ENCODE measurements at places on chromosomes 4 and X.

DNA sequence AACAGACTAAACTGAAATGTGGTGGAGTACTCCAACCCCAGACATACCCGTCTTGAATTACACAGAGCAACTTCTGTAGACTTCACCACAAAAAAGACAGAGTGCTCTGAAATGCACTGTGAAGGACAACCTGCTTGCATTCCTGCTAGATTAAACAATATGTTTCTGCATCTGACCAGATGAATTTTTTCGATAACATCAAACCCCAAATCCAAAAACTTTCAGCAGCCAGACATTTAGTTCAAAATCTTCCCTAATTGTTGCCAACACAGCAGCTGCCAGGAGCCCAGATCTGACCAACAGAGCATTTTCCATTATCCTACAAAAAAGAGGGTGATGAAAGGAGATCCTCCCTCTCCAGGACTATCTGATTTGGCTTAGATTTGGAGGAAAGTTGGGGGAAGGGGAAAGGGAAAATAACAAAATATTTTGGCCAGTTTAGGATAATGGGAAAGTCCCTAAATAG is 356.5 kb downstream of the PDGFC start:
- DNase-seq = no peak

DNA sequence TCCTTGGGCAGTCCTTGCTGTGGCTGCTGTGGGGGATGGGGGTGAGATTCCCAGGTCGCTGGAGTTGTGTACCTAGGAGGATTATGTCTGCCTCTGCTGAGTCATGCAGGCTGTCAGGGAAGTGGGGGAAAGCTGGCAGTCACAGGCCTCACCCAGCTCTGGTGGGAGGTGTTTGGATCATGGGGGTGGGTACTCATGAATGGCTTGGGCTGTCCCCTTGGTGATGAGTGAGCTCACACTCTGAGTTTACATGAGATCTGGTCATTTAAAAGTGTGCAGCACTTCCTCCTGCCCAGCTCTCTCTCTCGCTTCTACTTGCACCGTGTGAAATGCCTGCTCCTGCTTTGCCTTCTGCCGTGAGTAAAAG is 24.6 kb upstream of the PDLIM3 start:
- DNase-seq = no peak

- no peak for DNase-seq
Observed at GRCh38 chrX:150984169-150984824, 1.2 kb downstream of the HMGB3 start.

GRCh38 chr4:8904666-8905065 is 33.0 kb upstream of the HMX1 start:
- DNase-seq = no peak

DNA sequence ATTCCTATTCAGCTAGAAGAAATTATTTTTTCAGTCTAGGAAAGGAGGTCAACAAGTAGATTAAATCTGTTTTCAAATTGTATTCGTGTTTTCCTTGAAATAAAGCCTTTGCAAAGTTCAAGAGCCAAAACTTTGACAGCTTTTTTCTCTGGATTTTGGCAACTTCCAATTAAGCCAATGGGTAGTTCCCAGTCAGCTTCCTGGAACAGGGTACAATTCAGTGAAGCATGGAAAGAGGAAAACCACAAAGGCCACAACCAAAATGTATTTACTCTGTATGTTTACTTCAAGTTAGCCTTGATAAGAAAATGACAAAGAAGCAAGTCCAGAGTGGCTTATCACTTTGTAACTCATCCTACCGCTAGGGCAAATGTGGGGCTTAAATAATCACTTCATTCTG is 188.6 kb downstream of the COMMD8 start:
- DNase-seq = no peak

Data from NCI-H2029 treated with DMSO at 0.1 percent for 48 hours (cell line).